ENCODE measurements at places on chromosomes 6 and 20.
A peak's percentile ranks its signal among the peaks of the same experiment; 100 is the strongest.

- no peak for DNase-seq
These were observed 388.2 kb upstream of the CITED2 start for GRCh38 chr6:139762587-139763031.

DNA sequence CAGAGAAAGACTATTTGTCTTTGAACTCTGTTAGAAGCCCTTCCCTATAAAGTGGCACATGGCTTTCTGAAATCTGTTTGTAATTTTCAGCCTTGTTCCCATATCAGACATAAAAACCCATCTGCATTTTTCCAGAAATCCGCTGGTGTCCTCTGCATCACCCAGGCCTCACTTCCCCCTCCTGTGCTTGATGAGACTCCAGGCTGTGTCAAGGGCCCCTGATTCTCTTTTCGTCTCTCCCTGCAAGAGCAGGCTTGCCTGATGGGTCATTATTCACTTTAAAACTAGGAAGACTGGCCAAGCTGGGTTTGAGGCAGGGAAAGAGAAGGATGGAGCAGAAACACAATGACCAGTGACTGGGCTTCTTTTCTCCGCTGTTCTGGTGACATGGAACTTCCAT, 10.6 kb upstream of the PROKR2 start:
- no peak for DNase-seq

DNA sequence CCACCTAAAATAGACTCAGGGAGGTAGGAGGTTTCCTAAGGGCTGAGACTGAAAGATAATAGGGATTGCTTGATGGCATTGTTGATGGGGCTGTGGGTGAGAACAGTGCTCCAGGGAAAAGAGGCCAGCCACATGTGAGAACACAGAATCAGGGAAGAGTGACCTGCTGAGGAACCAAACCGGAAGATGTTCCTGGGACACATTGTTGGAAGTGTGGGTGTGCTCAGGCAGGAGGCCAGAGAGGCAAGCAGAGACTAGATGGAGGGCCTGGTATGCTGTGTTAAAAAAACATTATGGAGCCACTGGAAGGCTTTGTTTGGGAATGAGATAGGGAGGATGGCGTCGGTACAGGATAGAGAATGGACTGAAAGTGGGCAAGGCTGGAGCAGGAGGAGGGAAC, 23.3 kb downstream of the RNF144B start:
- no peak for DNase-seq

DNA sequence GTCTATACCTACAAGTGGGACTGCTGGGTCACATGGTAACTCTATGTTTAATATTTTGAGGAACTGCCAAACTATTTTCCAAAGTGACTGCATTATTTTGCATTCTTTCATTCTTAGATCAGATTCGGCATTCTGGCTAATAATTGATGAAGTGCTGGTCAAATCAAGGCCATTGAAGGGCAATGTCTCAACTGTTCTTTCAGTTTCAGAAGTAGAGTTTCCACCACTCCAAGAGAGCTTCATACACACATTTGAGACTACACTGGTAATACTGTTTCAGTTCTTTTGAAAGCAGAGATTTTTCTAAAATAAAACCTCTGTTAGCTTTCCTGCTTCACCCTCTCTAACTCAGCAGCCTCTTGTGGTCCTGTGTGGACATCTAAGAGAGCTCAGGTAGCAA, 154.5 kb downstream of the CFAP61 start:
- DNase-seq: peak; percentile 67

DNA sequence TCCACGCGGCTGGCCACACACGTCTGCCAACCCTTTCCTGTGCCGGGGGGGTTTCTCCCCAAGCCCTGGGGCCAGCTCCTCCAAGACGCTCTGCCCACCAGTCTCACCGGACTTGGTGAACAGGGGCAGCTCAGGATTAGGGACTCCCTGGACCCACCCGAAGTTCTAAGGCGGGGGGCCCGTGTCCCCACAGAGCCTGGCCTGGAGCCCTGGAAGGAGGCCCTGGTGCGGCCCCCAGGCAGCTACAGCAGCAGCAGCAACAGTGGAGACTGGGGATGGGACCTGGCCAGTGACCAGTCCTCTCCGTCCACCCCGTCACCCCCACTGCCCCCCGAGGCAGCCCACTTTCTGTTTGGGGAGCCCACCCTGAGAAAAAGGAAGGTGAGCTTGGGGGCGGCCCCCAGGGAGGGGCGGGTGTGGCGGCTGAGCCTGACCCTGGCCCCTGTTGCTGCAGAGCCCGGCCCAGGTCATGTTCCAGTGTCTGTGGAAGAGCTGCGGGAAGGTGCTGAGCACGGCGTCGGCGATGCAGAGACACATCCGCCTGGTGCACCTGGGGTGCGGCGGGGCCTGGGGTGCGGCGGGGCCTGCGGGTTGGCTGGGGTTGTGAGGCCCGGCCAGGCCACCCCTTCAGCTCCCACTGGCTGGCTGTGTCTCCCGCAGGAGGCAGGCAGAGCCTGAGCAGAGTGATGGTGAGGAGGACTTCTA, 2.3 kb downstream of the SLC2A4RG start:
- no peak for DNase-seq

GRCh38 chr6:163351013-163351412, 63.5 kb upstream of the QKI start:
- DNase-seq: no peak

DNA sequence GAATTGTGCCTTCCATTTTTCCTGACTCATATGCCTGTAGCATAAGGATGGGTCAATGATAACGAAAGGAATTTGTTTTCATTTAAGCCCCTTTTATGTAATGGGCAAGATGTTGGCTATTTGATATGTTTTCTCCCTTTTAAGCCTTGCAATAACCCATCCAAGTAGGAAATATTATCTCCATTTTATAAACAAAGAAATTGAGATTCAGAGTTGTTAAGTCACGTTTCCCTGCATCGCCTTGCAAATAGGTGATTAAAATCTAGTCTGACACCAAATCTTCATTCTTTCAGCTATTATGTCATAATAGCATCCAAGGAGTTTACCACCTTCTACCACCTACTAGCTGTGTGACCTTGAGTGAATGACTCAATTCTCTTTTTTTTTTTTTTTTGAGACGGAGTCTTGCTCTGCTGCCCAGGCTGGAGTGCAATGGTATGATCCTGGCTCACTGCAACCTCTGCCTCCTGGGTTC, 7.0 kb downstream of the HNF4A start:
- DNase-seq: no peak

DNA sequence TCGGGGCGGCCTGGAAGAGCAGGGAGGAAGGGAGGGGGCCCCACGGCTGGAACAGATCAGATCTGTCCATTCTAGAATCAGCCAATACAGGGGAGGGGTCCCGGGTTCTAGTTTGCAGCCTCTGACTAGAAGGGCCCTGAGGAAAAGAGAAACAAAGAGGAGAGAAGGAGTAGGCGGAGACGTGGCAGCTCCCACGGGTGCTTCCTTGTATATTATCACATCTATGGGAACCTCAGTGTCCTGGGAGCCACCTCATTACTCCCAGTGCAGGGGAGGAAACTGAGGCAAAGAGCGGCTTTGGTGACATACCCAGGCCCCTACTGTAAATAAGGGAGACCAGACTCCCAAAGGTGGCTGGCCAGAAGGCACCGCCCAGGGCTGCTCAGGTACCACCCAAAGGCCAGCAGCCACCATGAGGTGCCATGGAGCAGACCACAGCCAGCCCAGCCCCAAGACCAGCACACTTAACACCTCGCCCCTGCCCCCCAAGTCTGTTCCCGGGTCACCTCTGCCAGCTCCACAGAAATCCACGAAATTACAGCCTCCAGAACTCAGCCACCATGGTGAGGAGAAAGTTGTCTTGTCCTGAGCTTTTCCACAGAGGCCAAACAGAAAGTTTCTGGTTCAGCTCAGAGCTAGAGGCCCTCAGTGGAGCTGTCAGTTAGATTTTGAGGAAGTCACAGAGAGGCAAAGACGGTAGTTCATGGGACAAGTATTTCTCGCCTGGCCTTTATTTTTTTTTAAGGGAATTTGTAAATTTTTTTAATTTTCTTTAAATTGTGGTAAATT, 2.1 kb downstream of the ZC3H12D start:
- DNase-seq: no peak

- no peak for DNase-seq
These were observed 91.7 kb downstream of the YTHDF1 start for GRCh38 chr20:63124092-63124781.

- no peak for DNase-seq
These were observed 13.2 kb downstream of the HDGFL1 start for GRCh38 chr6:22582417-22583205.

GRCh38 chr6:105514306-105514705, 111.4 kb upstream of the PREP start:
- no peak for DNase-seq

- DNase-seq: no peak
These were observed 36.5 kb downstream of the KCTD20 start for GRCh38 chr6:36479256-36479655.

- no peak for DNase-seq
These were observed 14.6 kb downstream of the PRRC2A start for GRCh38 chr6:31634969-31635575.

DNA sequence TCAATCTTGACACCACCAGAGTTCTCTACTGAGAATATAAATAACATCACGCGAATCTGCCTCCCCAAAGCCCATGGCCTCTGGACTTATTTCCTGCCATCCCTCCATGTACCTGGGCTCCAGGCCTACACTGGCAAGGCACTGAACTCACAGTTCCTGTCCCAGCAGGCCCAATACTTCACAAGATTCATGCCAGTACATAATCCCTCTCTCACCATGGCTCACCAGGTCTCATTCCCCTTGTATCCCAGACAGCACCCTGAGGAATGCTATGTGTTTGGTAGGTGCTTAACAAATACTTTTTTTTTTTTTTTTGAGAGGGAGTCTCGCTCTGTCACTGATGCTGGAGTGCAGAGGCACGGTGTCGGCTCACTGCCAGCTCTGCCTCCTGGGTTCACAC, 1.9 kb downstream of the KIF16B start:
- DNase-seq: no peak

DNA sequence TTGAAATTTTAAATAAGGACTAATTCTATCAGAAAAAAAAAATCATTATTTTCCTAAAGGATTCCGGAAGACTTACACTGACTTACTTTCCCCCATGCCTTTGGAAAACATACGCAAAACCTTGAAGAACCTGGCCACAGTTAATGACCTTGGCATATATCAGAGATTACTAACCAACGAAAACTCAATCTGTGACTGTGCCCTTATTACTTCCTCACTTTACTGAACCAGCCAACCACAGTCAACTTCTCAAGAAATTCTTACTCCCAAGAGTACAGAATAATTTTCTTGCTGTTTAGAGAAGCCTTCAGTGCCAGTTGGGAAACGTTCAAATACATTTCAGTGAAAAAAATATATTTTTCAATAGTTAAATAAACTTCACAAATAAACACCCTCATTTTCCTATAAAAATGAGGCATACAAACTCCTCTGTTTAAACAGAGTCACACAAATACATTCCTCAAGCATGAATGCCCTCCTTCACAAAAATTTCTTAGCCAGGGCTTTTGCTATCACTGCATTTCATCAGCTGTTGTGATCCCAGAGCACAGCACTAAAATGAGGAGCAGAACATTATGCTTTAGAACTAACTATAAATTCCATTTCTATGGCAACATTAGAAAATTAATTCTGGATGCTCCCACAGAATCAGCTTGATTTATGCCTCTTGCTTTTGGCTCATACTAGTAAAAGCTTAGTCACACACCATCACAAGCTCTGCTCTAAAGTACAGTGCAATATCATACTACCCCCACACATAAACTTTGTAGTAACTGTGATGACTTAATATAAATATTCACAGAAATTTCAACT, 117.6 kb downstream of the DST start:
- DNase-seq: no peak

DNA sequence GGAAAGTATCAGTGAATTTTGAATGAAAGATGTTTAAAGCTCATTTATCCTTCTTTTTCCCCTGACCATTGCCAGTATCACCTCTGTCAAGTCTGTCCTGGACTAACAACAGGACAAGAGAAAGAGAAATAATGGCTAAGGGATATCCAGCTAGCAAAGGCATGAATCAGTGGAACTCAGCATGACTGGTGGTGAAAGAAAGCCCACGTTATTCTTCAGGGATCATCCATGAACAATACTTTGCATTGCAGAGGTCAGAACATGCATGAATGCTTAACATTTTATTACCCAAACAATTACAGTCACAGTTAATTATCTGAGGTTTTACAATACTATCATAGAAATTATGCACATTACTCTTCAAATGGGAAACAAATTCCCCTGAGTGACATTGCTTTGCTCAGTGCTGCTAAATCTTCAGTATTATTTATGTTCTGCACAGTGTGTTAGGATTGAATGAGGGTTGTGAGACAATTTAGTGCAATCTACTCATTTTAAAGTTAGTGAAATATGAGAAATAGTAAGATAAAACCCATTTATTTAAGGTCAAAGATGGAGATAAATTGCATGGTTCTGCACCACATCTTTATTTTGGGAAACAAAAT, 350.7 kb downstream of the KHDRBS2 start:
- DNase-seq: no peak

GRCh38 chr6:130681028-130681427, 146.2 kb upstream of the SMLR1 start:
- DNase-seq: no peak

DNA sequence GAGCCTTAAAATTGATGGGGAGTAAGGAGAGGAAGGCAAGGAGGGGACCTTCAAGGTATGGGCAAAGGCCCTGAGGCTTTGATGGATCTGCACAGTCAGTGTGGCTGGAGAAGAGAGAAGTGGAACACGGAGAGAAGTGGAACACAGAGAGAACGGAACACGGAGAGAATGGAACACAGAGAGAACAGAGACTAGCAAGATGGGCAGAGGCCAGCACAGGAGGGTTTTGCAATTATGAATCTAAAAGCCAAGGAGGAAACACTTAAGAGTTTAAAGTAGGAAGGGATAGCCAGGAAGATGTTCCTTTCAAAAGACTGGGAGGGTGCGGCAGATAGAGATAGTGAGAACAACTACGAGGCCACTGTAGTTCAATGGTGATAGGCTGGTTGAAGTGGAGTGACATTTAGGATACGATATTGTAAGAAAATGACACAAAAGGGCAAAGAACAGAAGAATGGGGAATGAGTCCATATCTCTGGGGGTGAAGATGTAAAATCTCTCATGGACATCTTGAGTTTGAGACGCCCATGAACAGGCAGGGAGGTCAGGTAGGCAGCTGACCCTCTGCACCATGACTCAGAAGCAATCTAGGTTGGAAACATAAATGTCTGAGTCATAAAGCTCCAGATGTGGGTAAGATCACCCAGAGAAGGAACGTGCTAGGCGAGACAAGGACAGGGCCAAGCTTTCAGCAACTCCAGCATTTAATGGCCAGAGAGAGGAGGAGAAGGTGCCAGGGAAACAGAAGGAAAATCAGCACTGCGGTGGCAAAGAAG, 25.4 kb downstream of the ZMYND8 start:
- no peak for DNase-seq

DNA sequence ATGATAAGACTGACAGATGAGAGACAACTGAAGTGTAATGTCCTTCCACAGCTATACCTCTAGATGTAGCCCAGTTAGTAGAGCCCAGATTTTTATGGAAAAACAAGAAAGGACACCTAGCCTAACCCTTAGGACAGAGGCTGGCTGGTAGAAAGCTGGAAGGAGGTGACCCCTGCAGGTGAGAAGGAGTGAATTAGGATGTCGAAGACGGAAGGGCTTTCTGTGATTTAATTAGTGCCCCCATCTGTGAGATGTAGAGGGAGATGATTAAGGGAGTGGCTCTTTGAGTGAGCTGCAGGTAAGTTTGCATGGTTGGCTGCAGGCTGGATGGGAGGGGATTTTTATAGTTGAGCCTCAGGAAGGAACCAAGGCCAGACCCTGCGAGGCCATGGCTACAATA, 82.8 kb downstream of the GFRA4 start:
- DNase-seq: no peak

Data from GM19239 (cell line).